ENCODE measurements at places on chromosomes 13 and 19. TPM values are rescaled to one million over a fixed set of nuclear protein-coding genes. Genes with fewer than 3 reads are reported as not detected.

ICAM3 gene
- 17.1 TPM for total RNA-seq

GRCh38 chr13:102914339-102914930 is 68.6 kb downstream of the ERCC5 start:
- no peaks in the 10 kb centered on the region for H3K36me3 ChIP-seq
- H3K27ac ChIP-seq = no peak overlapping the region
- H3K4me3 ChIP-seq = no peak overlapping the region
- DNase-seq = no peak
- no peaks in the 10 kb centered on the region for H3K4me1 ChIP-seq

IGLON5 gene
- total RNA-seq = not detected

SIGLEC9 gene
- not detected for total RNA-seq

DNA sequence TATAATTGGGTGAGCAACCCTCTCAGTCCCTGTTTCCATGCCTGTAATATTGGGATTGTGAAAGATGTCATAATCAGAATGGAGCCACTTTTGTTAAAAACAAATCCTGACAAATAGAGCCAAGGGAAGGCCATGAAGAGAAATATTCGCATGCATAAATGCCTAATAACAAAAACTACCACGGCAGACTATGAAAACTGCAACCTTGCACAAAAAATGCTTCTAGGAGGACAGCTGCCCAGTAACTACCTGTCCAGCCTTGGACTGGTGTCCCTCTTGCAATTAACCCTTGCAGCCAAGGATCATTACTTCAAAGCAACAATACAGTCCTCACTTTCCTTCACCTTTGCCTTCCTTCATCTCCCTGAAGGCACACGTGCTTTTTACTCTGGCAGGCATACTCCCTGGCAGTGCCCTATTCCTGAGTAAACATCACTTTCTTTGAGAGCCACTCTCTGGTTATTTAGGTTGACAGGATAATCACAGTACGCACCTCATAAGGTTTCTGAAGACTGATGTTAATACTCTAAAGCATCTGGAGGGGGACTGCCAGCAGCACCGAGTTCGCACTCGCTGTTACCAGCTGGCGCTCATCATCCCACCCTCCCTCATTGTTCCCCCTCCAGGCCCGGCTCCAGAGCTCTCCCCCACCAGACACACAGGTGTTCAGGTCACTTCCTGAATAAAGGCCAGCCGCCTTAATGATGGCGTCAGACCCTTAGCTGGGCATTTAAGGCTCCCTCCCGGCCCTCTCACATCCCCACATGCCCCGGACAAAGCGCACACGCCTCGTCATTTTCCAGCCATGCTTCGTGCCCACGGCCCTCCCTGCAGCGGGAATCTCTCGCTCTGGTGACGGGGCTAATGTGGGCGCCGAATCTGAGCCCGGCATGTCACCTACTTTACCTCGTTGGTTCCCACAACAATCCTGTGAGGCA is 57.3 kb downstream of the CDADC1 start:
- peaks cover 2% of the 10 kb centered on the region for H3K27me3 ChIP-seq
- DNase-seq = no peak
- H3K36me3 ChIP-seq = no peaks in the 10 kb centered on the region
- peaks cover 27% of the 10 kb centered on the region for H3K4me1 ChIP-seq
- H3K27ac ChIP-seq = no peak overlapping the region

- no peak overlapping the region for H3K27ac ChIP-seq
- no peaks in the 10 kb centered on the region for H3K27me3 ChIP-seq
- no peaks in the 10 kb centered on the region for H3K4me1 ChIP-seq
- H3K36me3 ChIP-seq = no peaks in the 10 kb centered on the region
- DNase-seq = no peak
Observed at GRCh38 chr19:15696654-15697194, 23.8 kb downstream of the CYP4F12 start.

DNA sequence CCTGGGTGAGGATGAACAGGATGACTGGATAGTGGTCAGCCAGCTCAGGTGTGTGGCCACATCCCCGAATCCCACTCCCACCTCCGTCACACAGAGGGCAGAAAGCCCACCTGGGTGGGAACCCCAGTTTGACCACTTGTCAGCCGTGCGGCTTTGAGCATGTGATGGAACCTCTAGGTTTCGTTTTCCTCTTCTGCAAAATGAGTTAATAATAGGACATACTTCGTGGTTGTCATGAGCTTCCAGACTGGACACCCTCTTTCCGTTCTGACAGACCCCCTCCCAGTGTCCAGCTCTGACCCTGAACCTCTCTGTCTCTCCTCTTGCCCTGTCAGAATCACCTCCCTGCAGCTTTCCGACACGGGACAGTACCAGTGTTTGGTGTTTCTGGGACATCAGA is 1.8 kb downstream of the AXL start:
- H3K27ac ChIP-seq = peak overlapping the region; percentile 96
- no peak for DNase-seq
- peak overlapping the region; percentile 99 for H3K4me3 ChIP-seq

- H3K36me3 ChIP-seq = no peaks in the 10 kb centered on the region
- no peak overlapping the region for H3K4me3 ChIP-seq
- no peaks in the 10 kb centered on the region for H3K27me3 ChIP-seq
- no peak overlapping the region for H3K27ac ChIP-seq
Observed at GRCh38 chr13:22648320-22648801, 532.4 kb upstream of the SGCG start.

- H3K4me3 ChIP-seq = no peak overlapping the region
- H3K27ac ChIP-seq = no peak overlapping the region
- DNase-seq = no peak
- H3K27me3 ChIP-seq = peaks cover 10% of the 10 kb centered on the region
- peaks cover 9% of the 10 kb centered on the region for H3K4me1 ChIP-seq
Observed at GRCh38 chr19:38557205-38557799, 60.5 kb downstream of the MAP4K1 start.

- H3K27me3 ChIP-seq = no peaks in the 10 kb centered on the region
- no peak overlapping the region for H3K4me3 ChIP-seq
- DNase-seq = no peak
- H3K4me1 ChIP-seq = peaks cover 21% of the 10 kb centered on the region
Observed at GRCh38 chr13:109922518-109922917, 136.1 kb upstream of the IRS2 start.

DNA sequence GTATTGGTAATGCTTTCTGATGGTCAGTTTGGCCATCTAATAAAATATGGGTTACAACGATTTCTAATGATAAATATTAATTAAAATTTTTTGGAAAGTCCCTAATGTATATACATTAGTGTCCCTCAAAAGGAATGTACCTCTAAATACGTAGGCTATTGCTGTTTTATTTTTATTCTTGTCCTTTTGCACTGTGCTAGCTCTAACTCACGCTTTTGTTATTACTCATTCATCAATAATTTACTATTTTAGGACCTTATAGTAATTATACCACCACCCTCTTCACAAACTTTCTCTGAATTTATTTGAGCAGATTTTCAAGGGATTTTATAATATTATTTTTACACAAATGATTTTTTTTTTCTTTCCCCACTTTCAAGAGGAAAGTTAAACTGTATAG is 795.9 kb upstream of the PCDH9 start:
- H3K27me3 ChIP-seq = no peaks in the 10 kb centered on the region
- no peaks in the 10 kb centered on the region for H3K4me1 ChIP-seq
- no peak for DNase-seq
- H3K27ac ChIP-seq = no peak overlapping the region

ZNF547 gene
- total RNA-seq = 1.4 TPM

DNA sequence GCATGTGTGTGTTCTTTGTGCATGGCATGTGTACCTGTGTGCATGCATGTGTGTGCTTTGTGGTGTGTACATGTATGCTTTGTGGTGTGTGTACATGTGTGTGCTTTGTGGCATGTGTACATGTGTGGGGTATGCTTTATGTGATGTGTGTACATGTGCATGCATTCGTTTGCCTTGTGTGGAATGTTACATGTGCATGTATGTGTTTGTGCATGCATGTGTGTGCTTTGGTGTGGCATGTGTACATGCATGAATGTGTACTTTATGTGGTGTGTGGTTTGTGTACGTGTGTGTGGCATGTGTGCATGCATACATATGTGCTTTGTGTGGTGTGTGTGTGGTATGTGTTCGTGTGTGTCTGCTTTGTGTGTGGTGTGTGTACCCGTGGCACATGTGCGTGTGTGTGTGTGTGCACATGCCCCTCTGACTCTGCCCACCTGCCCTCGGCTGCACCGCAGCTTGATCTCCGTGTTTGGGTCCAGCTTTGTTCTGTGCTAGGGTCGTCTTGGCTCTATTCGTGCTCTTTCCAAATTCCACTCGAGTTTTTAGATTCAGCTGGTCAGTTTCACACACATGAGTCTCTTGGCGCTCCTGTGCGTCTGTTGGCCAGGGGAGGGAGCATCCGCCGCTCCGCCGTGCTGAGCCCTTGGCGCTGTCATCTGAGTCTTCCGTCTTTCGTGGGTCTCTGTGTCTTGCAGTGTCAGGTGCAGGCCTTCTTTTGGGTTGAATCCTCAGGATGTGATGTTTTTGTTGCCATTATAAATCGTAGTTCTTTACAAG is 46.5 kb upstream of the TFDP1 start:
- H3K36me3 ChIP-seq = peaks cover 50% of the 10 kb centered on the region
- H3K27ac ChIP-seq = no peak overlapping the region
- no peak for DNase-seq
- H3K4me3 ChIP-seq = no peak overlapping the region
- H3K27me3 ChIP-seq = peaks cover 2% of the 10 kb centered on the region

LRRC8E gene
- total RNA-seq = 7.3 TPM

DNA sequence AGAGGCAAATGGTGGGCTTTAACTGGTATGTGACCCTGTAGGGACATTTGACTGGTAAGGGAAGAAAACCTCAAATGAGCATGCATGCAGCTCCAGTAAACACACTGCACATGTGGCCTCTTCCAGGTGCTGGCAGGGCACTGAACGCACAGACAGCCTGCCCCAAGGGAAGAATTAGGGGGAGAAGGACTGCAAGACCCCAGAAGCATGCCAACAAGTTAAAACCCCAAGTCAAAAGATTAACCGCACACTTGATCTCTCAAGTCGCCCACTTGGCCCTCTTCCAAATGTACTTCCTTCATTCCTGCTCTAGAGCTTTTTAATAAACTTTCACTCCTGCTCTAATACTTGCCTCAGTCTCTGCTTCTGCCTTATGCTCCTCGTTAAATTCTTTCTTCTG is 46.9 kb upstream of the SLITRK1 start:
- DNase-seq = no peak
- no peaks in the 10 kb centered on the region for H3K27me3 ChIP-seq
- H3K4me1 ChIP-seq = peaks cover 63% of the 10 kb centered on the region
- H3K36me3 ChIP-seq = peaks cover 4% of the 10 kb centered on the region

- no peak overlapping the region for H3K27ac ChIP-seq
- H3K36me3 ChIP-seq = no peaks in the 10 kb centered on the region
- H3K27me3 ChIP-seq = no peaks in the 10 kb centered on the region
- no peak for DNase-seq
- H3K4me1 ChIP-seq = peaks cover 45% of the 10 kb centered on the region
Observed at GRCh38 chr19:40281381-40282208, 3.5 kb downstream of the AKT2 start.

CYP2A6 gene
- not detected for total RNA-seq

- no peak for DNase-seq
Observed at GRCh38 chr19:10102787-10103236, 334 bp upstream of the ANGPTL6 start.

DNA sequence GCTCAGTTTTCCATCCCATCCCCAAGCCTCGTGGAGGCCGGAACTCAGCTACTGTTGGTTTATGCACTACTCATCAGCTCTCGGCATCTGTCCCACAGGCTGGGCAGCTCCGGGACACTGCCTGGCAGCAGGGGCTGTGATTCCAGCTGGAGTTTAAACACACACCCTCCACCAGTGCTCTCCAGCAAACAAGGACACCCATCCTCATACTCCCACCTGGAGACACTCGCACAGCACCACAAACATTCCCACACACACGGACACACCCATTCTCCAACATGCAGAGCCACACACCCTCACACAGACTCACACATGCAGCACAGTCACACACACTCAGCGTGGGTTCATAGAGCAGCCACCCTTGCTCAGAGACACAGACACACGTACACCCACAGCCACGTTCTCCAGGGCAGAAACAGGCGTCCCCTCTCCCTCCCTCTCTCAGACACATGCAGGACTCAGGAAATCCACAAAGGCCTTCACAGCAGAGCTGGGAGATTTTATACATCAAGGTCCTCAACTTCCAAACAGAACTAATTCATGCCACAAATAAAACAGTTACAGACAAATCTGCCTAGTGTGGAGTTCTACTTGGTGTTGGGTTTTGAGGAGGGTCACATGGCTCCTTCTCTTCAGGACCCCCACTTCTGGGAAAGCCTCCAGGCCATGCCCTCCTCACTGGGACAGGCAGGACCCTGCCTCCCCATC is 785.4 kb downstream of the UQCRFS1 start:
- no peak overlapping the region for H3K4me3 ChIP-seq
- H3K27me3 ChIP-seq = no peaks in the 10 kb centered on the region
- no peaks in the 10 kb centered on the region for H3K4me1 ChIP-seq
- no peak overlapping the region for H3K27ac ChIP-seq

GRCh38 chr19:35715981-35716800 is 1.6 kb upstream of the KMT2B start:
- H3K27ac ChIP-seq = peak overlapping the region; percentile 92
- peak overlapping the region; percentile 91 for H3K4me3 ChIP-seq
- H3K27me3 ChIP-seq = peaks cover 6% of the 10 kb centered on the region
- peaks cover 8% of the 10 kb centered on the region for H3K36me3 ChIP-seq
- peak; percentile 28 for DNase-seq

DNA sequence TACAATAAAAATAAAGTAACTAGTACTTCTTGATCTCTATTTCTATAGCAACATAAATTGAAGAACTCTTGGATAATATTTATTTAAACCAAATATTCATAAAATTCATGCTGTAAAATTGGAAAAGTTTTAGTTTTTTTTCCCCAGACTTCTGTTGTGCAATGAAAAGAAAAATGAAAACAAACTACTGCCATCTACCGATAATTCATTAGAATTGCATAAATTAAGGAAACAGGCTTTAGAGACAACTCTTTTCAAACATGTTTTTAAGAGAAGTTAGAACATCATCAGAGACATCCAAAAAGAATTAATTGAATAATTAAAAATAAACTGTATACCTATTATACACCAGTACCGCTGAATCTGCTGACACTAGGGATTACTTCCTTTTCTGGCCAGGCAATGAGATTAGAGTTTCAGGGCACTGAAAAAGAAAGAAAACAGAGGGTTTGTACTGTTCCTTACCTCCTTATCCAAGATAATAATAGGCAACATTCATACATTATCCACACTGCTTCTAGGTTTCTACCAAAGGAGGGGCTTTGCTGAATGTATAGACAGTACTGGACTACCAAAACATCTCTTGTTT is 4.9 kb downstream of the CCDC122 start:
- H3K27me3 ChIP-seq = no peaks in the 10 kb centered on the region
- DNase-seq = peak; percentile 28
- H3K4me1 ChIP-seq = peaks cover 28% of the 10 kb centered on the region
- H3K36me3 ChIP-seq = no peaks in the 10 kb centered on the region
- no peak overlapping the region for H3K27ac ChIP-seq

All from HFFc6 (cell line).